ENCODE measurements at places on chromosomes 6 and 20.
A peak's percentile ranks its signal among the peaks of the same experiment; 100 is the strongest.

- no peak for DNase-seq
Observed at GRCh38 chr20:49892817-49893216, 22.5 kb downstream of the SPATA2 start.

GRCh38 chr6:169145496-169145895 lies 108.2 kb downstream of the THBS2 start:
- no peak for DNase-seq

- DNase-seq, result no peak
Observed at GRCh38 chr6:17574866-17575560, 25.1 kb upstream of the FAM8A1 start.

- no peak for DNase-seq
Observed at GRCh38 chr20:7503501-7503900, 436.8 kb downstream of the HAO1 start.

DNA sequence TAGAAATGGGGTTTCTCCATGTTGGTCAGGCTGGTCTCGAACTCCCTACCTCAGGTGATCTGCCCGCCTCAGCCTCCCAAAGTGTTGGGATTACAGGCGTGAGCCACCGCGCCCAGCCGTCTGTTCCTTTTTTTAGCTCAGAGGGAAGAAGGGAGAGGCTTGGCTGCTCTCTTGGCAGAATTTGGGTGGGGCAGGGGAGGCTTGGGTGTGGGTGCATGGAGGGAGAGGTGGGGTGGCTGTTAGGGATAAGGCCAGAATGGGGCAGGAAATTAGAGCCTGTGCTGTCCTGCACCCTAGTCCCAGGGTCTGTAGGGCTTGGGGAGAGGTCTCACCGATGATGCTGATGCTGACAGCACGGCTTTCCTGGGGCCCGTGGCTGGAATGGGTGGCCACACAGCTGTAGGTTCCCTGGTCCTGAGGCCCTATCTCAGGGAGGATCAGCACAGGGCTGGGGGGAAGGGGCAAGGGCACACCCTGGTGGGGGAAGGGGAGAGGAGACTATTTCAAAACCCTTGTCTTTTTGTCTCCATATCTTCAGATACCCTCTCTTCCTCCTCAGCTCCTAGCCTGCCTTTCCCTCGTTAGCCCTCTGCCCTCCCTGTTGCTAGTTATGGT lies 2.0 kb downstream of the AGER start:
- DNase-seq, result no peak

DNA sequence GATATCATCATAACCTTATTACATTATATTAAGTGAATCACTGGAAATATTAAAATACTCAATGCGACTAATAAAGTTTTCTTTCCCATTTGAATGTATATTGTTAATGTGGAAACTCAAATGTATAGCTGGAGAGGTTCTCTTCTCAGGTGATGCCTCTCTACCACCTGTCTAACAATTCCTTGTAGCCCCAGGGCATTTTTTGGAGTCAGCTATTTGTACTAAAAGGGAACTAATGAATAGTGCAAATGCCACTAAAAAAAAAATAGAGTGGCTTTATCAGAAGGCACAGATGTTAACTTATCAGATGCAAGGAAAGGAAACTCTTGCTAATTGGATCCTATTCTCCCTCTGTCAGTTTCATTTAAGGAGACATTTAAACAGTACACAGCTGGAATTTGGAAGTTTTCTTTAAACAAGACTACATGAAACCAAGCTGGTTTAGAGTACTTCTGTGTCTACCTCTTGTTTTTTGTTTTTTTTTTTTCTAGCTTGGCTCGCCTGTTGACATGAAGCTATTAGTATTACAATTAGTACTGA lies 897.0 kb upstream of the SLC35B3 start:
- no peak for DNase-seq

DNA sequence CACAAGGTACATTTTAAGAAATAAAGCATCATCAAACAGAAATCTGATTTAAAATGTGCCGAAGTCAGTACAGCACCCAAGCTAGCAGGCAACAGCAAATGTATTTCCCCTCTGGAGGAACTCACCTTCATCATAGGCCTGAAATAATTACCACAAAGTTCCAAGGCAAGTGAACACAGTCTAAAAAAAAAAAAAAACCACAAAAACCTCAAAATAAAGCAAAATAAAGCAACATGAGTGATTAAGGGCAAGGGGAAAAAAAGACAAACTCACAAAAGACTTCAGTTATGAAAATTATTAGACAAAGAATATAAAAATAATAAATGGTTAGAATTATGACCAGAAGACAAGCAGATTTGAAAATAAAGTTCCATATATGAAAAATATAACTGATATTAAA lies 10.4 kb downstream of the GPR63 start:
- DNase-seq, result no peak

DNA sequence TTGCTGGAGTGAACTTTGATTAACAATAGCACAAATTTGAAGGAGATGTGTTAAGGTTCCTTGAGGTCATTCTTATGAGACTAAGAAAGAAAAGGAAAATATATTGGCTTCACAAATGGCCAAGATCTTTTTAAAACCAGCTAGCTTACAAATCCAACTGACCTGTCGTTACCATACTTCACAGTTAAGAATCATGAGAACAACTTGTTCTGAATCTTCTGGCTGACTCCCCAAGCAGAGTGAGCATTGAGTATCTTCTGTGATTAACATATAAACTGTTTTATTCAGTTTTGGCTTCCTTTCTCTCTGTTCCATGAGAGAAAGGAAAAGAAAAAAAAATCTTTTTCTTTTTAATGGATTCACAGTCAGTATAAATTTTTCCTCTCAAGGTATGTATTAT lies 277.1 kb downstream of the KHDC1L start:
- DNase-seq, result no peak

GRCh38 chr20:45011108-45011526 lies 44.8 kb downstream of the STK4 start:
- DNase-seq, result peak; percentile 62

DNA sequence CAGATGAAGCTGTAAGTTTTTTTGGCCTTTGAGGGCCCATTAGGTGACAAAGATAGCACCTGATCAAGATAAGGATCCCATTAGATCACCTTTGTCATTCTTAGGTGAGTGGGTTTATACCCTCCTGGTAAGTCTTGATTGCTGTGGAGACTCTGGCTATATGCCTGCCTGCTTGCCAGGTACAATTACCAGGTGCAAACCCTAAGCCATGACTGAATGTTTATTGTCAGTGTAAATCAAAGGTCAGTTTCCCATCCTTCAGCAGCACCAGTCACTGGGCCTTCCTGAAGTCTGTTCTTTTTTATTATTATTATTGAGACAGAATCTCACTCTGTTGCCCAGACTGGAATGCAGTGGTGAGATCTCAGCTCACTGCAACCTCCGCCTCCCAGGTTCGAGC lies 106.4 kb upstream of the FOXO3 start:
- DNase-seq, result no peak

GRCh38 chr20:7392542-7393206 lies 547.6 kb downstream of the HAO1 start:
- no peak for DNase-seq

- no peak for DNase-seq
Observed at GRCh38 chr6:56794421-56794820, 151.7 kb upstream of the DST start.

DNA sequence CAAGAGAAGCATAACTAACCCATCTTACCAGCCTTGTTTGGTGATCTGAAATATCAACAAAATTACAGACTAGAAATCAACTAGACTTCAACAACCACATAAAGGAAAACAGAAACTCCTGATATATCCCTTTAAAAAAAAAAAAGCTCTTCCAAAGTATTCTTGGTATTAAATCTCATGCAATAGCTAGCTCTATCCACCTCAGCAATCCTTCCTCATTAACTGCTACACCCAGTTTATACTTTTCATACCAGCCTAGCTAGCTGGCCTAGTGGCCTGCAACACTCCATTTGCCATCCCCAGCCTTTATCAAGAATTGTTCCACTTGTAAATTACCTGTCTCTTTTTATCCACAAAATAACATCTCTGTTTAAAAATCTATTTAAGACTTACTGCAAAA lies 69.0 kb downstream of the BACH2 start:
- DNase-seq, result no peak

DNA sequence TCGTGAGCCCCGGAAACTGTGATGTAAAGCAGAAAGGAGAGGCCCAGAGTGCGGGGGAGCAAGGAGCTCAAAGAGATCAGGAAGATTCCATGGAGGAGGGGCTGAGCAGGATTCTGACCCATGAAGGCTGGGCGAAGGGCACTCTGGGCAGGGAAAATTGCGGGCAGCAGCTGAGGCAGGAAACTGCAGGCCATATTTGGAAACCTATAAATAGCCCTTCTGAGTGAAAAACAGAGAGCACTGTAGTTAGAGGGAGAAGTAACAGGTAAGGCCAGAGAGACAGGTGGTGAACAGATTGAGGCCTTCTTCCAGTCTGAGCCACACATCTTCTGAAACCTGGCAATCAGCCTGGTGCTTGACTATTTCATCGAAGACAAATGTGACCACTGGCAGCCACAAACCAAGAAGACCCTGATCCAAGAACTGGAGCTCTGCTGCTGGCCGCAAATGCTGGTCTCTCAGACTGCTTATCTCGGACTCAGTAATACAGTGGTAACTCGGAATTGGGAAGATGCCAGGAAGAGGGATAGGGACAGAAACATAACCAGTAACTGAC lies 14.1 kb upstream of the BEND3 start:
- no peak for DNase-seq

DNA sequence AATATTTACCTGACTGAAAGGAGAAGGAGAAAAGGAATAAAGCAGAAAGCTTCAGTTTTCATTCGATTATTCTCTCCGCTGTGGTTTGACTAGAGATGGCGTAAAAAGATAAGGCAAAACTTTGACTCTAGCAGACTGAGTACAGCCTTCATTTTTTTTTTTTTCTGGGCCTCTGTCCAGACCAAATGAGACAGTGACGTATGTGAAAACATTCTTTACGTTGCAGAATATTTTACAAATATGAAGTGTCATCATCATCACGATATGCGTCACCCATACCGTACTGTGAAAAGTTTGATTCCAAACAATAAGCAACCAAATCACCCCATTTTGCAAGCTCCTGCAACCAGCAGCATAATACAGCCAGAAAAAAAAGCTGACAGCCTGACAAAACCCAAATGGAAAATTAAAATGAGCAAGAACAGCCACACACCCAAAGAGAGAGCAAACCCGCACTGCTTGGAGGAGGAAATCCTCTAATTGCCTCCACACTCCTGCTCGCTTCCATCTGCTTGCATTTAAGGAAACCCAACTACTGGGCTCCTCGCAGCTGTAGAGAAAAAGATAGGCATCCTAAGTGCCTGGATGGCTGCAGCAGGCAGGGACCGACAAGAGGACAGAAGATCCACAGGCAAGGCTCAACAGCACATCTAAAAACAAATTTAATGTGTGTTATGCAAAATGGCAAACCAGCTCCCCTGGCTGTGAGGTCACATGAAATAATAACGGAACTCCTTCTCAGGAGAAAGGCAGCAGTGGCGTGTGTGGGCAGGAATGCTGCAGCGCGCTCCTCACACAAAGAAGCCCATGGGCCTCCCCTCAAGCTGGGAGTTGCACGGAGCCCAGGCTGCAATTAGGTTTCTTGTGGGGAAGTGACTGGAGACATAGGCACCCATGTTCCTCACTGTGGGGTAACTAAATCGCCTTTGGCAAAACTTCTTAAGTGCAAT lies 113.1 kb downstream of the FYN start:
- DNase-seq, result peak; percentile 87

DNA sequence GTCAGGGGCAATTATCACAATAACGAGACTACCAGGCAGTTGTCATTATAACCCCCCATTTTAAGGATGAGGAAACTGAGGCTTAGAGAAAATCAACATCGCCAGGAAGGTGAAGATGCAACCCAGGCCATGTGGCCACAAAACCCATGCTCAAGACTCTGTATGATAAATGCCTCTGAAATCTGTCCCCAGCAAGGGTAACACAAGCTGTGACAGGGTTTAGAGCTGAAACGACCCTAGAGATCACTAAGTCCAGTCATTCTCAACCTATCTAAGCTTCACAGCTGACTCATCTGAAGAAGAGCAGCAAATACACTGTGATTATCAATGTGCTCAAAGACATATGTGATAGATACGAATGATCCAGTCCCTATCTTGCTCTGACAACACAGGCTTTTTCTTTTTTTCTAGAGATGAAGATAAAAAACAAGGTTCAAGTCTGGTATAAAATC lies 47.0 kb downstream of the ARHGAP18 start:
- no peak for DNase-seq

DNA sequence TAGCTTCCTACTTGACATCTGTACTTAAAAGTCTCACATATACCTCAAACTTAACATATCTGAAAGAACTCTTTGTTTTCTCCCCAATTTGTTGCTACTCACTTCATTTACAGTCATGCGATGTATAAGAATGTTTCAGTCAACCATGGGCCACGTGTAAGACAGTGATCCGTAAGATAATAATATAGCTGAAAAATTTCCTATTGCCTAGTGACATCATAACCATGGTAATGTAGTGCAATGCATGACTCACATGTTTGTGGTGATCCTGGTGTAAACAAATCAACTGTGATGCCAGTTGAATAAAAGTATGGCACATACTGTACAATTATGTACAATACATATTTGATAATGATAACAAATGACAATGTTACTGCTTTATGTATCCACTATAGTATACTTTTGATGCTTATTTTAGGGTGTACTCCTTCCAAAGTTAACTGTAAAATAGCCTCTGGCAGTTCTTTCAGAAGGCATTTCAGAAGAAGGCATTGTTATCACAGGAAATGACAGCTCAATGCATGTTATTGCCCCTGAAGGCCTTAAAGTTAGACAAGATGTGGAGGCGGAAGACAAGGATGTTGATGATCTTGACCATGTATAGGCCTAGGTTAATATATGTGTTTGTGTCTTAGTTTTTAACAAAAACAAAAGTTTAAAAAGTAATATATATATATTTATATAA lies 579.0 kb downstream of the EPHA7 start:
- DNase-seq, result no peak

DNA sequence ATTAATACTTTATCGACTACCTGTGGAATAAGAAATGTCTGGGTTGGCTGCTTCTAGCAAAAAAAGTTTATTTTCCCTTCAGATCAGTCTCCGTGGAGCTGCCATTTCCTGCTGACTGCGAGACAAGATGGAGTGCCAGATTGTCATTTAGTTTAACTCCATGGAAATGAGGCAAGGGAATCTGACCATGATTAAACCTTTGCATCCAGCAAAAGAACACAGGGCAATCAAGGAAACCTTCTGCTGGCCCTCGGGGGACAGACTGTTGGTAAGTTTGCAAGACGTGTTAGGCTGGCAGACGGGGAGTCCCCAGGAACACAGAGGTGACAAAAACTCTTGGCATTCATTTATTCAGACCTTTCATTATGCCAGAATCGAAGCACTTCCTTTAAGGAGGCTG lies 52.2 kb upstream of the SPACA1 start:
- no peak for DNase-seq

GRCh38 chr6:82584856-82585255 lies 221.2 kb downstream of the TPBG start:
- DNase-seq, result no peak

- DNase-seq, result no peak
Observed at GRCh38 chr6:133368664-133369063, 127.5 kb downstream of the EYA4 start.

- no peak for DNase-seq
Observed at GRCh38 chr20:23547613-23548012, 20.7 kb downstream of the CST9L start.

All from CD4-positive, alpha-beta T cell treated with Interleukin-21 for 1 hour (primary cell).